ENCODE measurements at places on chromosomes 4 and X. TPM values are rescaled to one million over a fixed set of nuclear protein-coding genes. Genes with fewer than 3 reads are reported as not detected.

GRCh38 chr4:113979148-113979904 is at the start of gene ARSJ:
TSS of gene ARSJ (minus strand) at chr4:113979647. CDS start at chr4:113978834, 813 bp downstream.
- peak within 1 kb of the TSS; percentile 60 for H3K27ac ChIP-seq
- DNase-seq = peak; percentile 53
- H3K4me3 ChIP-seq = peak within 1 kb of the TSS; percentile 79
- peaks cover 63% of the 10 kb centered on the region for H3K27me3 ChIP-seq
- peaks cover 1% of the 10 kb centered on the region for H3K36me3 ChIP-seq
- H3K4me1 ChIP-seq = peaks cover 14% of the 10 kb centered on the region

GRCh38 chrX:85052636-85053343 is 49.1 kb downstream of the APOOL start:
- no peaks in the 10 kb centered on the region for H3K27me3 ChIP-seq
- H3K27ac ChIP-seq = no peak overlapping the region
- no peak overlapping the region for H3K4me3 ChIP-seq
- H3K36me3 ChIP-seq = peaks cover 4% of the 10 kb centered on the region
- H3K4me1 ChIP-seq = no peaks in the 10 kb centered on the region
- no peak for DNase-seq

DNA sequence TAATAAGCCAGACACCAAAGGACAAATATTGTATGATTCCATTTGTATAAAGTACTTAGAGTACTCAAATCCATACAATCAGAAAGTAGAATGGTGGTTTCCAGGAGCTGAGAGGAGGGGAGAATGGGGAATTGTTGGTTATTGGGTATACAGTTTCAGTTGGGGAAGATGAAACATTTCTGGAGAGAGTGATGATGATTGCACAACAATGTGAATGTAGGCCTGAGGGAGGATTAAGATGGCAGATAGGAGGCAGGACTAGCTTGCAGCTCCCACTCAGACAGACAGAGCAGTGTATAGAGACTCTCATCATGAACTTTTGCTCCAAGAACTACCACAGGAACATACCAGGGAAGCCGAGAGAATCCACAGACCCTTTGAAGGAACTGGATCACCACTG is 75.7 kb upstream of the PAK3 start:
- no peak for DNase-seq
- H3K27me3 ChIP-seq = no peaks in the 10 kb centered on the region
- H3K27ac ChIP-seq = no peak overlapping the region
- no peaks in the 10 kb centered on the region for H3K4me1 ChIP-seq
- H3K36me3 ChIP-seq = no peaks in the 10 kb centered on the region

DNA sequence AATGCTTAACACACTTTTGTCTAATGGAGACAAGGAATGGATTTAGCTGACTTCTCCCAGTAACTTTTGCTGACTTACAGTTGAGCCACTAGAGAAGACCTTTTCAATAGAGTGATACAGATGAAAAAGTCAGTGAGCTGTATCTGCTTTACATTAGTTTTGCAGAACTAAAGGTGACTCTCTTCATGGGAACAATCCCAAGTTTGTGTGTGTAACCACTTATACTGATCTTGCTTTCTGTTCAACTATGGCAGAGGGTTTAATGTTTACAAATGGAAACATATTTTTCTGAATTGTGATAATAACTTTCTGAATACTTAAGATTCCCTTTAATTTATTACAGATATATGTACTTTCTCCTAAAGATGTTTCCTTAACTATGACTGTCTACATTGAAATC is 182.6 kb upstream of the PUDP start:
- H3K4me3 ChIP-seq = no peak overlapping the region
- no peaks in the 10 kb centered on the region for H3K4me1 ChIP-seq
- no peaks in the 10 kb centered on the region for H3K27me3 ChIP-seq
- DNase-seq = no peak
- H3K27ac ChIP-seq = no peak overlapping the region
- peaks cover 10% of the 10 kb centered on the region for H3K36me3 ChIP-seq

DNA sequence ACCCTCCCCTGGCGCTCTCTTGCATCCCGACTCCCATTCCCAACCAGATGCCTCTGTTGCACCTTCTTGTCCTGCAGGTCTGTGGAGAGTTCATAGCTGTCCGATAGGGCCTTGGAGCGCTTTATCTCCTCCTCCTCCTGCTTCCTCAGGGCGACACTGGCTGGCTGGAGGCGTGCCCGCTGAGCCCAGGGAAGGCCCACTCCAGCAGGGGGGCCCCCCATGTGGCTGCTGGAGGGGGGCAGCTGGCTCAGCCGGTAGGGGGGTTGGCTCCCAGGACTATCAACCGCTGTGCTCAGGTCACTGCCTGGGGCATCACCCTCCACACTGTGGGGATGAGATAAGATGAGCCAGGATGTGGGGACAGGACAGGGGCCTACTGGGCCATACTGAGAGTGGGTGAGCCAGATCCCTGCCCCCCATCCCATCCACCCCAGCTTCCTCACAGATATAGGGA is 25.6 kb downstream of the IQSEC2 start:
- no peaks in the 10 kb centered on the region for H3K4me1 ChIP-seq
- no peak for DNase-seq
- no peak overlapping the region for H3K27ac ChIP-seq
- H3K4me3 ChIP-seq = no peak overlapping the region
- no peaks in the 10 kb centered on the region for H3K27me3 ChIP-seq
- H3K36me3 ChIP-seq = peaks cover 3% of the 10 kb centered on the region

- no peak for DNase-seq
- no peak overlapping the region for H3K27ac ChIP-seq
- H3K36me3 ChIP-seq = no peaks in the 10 kb centered on the region
- no peaks in the 10 kb centered on the region for H3K4me1 ChIP-seq
- no peaks in the 10 kb centered on the region for H3K27me3 ChIP-seq
These were observed 221.1 kb upstream of the ITM2A start for GRCh38 chrX:79588233-79588632.

DNA sequence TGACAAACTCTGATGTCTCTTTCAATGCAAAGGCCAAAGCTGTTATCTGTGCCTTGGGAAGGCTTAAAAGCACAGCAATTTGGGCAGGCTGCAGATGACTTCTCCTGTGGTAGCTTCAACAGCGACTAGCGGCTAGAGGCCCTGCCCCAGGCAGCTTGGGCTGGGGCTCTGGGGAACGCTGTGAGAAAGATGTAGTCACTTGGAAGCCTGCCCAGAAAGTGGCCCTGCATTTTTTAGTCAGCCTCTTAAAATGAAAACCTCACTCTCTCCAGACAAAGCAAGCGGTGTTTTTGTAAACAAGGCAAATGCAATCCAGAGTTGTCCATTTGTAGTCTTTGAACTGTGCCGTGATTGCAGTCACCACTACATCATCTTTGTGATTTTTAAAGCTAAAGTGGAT is 27.5 kb downstream of the PCYT1B start:
- H3K4me1 ChIP-seq = no peaks in the 10 kb centered on the region
- DNase-seq = no peak
- no peak overlapping the region for H3K4me3 ChIP-seq
- peaks cover 8% of the 10 kb centered on the region for H3K36me3 ChIP-seq
- H3K27ac ChIP-seq = no peak overlapping the region

DNA sequence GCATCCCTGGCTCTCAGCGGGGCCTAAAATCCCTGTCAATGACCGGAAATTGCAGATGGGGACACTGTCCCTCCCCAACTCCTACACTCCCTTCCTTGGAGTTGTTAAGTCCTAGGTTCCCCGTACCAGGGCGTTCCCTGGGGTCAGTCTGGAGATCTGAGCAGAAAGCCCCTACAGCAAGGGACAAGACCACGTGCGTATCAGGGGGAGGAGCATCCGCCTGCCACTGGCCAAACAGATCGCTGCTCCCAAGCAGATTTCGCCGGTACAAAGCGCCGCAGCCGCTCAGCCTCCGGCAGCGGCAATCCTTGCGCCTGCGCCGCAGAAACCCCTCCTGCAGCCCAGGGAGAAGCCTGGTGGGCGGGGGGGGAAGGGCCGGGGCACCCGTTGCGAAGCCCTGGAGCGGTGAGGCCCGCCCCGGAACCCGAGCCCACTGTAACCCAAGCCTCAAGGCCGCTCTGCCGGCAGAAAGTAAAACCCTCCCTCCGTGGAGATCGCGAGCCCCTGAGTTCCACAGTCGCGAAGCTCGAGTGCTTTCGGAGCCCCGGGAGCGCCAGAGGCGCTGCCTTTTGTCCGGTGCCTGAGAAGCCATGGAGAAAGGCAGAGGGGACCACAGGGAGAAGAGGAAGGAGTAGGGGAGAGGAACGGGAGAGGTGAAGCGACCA is 2.7 kb downstream of the CRMP1 start:
- H3K4me3 ChIP-seq = peak overlapping the region; percentile 58
- H3K36me3 ChIP-seq = no peaks in the 10 kb centered on the region
- peaks cover 5% of the 10 kb centered on the region for H3K4me1 ChIP-seq
- peak overlapping the region; percentile 71 for H3K27ac ChIP-seq
- H3K27me3 ChIP-seq = peaks cover 78% of the 10 kb centered on the region

GRCh38 chr4:67575232-67576058 is 16.9 kb downstream of the STAP1 start:
- H3K4me3 ChIP-seq = no peak overlapping the region
- H3K27me3 ChIP-seq = no peaks in the 10 kb centered on the region
- no peak for DNase-seq
- no peaks in the 10 kb centered on the region for H3K36me3 ChIP-seq

- peaks cover 3% of the 10 kb centered on the region for H3K36me3 ChIP-seq
- DNase-seq = no peak
- no peak overlapping the region for H3K27ac ChIP-seq
- no peaks in the 10 kb centered on the region for H3K27me3 ChIP-seq
- peaks cover 5% of the 10 kb centered on the region for H3K4me1 ChIP-seq
- no peak overlapping the region for H3K4me3 ChIP-seq
These were observed 51.7 kb upstream of the AP1S2 start for GRCh38 chrX:15906041-15906943.

- peak overlapping the region; percentile 55 for H3K27ac ChIP-seq
- H3K36me3 ChIP-seq = no peaks in the 10 kb centered on the region
- H3K4me1 ChIP-seq = peaks cover 6% of the 10 kb centered on the region
- H3K4me3 ChIP-seq = no peak overlapping the region
- DNase-seq = no peak
- no peaks in the 10 kb centered on the region for H3K27me3 ChIP-seq
These were observed 108.0 kb downstream of the TMEM131L start for GRCh38 chr4:153573881-153574802.

GRCh38 chr4:156794863-156795262 is 176.7 kb downstream of the PDGFC start:
- peaks cover 15% of the 10 kb centered on the region for H3K4me1 ChIP-seq
- no peak overlapping the region for H3K27ac ChIP-seq
- H3K27me3 ChIP-seq = no peaks in the 10 kb centered on the region
- peaks cover 4% of the 10 kb centered on the region for H3K36me3 ChIP-seq

DNA sequence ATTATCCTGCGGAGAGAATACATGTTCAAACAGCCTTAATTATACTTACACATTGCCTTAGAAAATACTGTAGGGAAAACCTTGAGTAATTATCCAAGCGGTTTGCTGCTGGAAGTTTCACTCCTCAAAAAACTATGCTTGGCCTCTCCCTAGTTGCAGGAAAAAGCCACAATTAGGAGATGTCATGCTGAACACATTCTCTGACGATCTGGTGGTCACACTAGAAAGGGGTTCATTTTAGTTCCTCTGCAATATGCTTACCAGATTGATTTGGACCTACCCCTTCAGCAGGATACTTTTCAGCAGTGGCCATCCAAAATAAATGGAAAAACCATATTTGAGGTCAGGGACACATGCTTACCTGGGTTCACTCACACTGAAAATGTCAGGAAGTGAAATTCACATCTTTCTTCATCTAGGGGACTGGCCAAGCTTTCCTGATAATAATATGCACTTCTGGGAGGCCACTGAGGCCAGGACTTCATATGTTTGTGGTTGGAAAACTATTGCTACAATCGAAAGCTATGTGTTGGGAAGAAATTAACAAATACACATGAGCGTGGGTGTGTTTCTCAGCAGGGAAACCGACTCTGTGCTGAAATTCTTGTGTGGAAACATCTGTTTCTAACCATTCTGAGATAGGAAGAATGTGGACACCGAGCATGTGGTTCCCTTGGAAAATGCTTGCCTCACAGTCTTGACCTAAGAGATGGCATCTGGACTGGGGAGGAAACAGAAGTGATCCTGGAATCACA is 68.8 kb downstream of the ATXN3L start:
- H3K36me3 ChIP-seq = no peaks in the 10 kb centered on the region
- H3K4me1 ChIP-seq = no peaks in the 10 kb centered on the region
- DNase-seq = no peak
- H3K4me3 ChIP-seq = no peak overlapping the region
- no peaks in the 10 kb centered on the region for H3K27me3 ChIP-seq

- H3K27ac ChIP-seq = no peak overlapping the region
- H3K4me3 ChIP-seq = no peak overlapping the region
These were observed 195.4 kb downstream of the ANAPC10 start for GRCh38 chr4:144902614-144903013.

DNA sequence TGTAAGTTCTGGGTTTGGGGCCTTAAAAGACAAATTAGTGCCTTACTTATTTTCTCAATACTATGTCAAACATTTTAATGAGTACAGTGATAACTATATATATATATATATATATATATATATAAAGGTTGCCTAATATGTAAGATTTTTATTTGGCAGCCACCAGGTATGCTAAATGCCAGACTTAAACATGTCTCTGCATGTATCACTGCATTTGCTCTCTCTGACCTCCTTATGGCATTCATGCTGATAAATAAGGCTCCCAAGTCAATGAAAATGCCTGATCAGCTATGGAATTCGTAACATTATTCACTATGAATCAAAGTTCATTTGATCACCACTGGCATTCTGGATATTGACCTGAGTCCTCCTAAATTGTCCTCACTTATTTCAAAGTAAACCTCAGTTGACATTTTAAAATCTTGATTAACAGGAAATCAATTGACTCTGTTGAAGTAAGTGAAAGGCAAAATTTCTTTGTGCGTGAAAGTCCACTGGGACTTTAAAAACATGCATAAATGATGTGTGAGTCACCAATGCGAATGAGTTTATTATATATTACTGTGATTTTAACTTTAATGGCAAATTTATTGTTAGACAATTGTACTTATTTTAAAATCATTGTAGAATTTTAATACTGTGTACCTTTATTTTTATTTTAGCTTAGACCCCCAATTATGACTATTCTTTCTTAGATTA is 29.2 kb upstream of the AREG start:
- H3K4me1 ChIP-seq = peaks cover 17% of the 10 kb centered on the region
- H3K4me3 ChIP-seq = no peak overlapping the region
- DNase-seq = no peak
- H3K27me3 ChIP-seq = peaks cover 2% of the 10 kb centered on the region

DNA sequence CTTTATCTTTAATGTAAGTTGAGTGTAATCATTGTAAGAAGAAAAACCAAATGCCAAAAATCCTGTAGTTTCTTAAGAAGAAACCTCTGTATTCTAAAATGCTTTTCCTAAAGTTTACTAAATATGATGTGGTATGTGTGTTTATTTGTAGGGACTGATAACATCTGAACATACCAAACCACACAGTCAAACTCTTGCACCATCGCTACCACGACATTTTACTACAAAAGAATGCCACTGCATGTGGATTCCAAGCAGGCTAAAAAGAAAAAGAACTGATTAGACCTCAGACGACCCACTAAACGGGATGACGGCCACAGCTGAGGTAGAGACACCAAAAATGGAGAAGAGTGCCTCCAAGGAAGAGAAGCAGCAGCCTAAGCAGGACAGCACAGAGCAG is 46.1 kb downstream of the LAS1L start:
- H3K4me1 ChIP-seq = no peaks in the 10 kb centered on the region
- H3K36me3 ChIP-seq = peaks cover 1% of the 10 kb centered on the region
- H3K27ac ChIP-seq = no peak overlapping the region
- H3K4me3 ChIP-seq = no peak overlapping the region
- H3K27me3 ChIP-seq = no peaks in the 10 kb centered on the region

Gene SLC39A8
- 1.6 TPM for total RNA-seq

Gene ZXDB
- 8.0 TPM for total RNA-seq

Gene FGD1
- 24.7 TPM for total RNA-seq

Gene ERCC6L
- 4.8 TPM for total RNA-seq

Gene NKAP
- total RNA-seq = 8.3 TPM

Gene PRAF2
- total RNA-seq = 24.1 TPM

Gene ADGRG4
- total RNA-seq = 3.9 TPM

Gene PAK3
- total RNA-seq = 18.4 TPM

Gene SOD3
- 6.2 TPM for total RNA-seq

Gene SSX1
- not detected for total RNA-seq

Gene PHOX2B
- total RNA-seq = not detected
